CD4-positive, alpha-beta T cell treated with Interleukin-15 for 4 hours (primary cell): ENCODE measurements at places on chromosomes 3 and 15.

GRCh38 chr3:59256230-59256629 is 206.4 kb upstream of the CFAP20DC start:
- DNase-seq, result no peak

- no peak for DNase-seq
Observed at GRCh38 chr15:92629276-92629974, 26.1 kb downstream of the FAM174B start.

DNA sequence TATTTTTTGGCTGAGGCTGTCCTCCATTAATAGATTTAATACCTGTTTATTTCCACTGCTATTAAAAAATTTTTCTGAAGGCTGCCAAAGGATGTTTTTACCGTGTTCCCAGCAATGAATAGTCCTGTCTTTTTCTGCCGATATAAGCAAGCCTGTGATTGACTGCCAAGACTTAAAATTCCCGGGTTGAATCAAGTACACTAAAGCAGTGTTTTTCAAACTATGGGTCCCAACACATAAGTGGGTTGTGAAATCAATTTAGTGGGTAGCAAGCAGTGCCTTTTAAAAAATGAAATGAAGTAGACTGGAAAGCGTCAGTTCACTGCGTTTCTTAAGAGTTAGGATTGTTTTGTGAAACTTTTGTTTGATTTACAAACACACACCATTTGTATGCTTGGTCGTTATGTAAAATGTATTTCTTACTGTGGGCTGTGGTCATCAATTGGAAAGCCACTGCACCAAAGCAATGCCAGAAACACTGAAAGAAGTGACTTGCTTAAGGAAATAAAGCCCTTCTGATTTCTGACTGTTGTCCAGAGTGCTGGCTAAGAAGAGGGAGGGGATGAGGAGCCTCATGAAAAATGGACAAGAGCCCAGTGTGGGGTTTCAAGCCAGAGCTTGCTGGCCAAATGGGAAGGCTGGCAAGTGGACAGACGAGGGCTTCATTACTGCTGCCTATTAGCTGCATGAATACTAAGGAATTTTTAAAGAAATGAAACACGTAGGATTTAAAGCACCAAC is 206.0 kb downstream of the THRB start:
- DNase-seq, result no peak

DNA sequence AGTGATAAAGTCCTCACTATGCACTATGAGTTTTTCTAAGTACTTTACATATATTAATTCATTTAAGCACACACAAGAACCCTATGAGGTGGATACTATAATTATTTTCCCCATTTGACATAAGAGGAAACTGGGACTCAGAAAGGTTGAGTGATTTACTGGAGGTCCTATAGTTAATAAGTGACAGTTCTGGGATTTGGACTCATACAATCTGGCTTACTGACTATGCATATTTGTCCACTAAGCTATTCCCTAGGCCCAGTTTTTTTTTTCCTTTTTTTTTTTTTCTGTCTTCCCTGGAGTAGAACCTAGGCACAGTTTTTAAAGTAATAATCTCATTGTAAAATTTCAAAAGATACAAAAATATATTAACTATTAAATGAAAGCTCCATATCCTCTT is 6.3 kb upstream of the RTP2 start:
- no peak for DNase-seq

GRCh38 chr3:191775451-191776233 is 314.7 kb downstream of the PYDC2 start:
- no peak for DNase-seq

DNA sequence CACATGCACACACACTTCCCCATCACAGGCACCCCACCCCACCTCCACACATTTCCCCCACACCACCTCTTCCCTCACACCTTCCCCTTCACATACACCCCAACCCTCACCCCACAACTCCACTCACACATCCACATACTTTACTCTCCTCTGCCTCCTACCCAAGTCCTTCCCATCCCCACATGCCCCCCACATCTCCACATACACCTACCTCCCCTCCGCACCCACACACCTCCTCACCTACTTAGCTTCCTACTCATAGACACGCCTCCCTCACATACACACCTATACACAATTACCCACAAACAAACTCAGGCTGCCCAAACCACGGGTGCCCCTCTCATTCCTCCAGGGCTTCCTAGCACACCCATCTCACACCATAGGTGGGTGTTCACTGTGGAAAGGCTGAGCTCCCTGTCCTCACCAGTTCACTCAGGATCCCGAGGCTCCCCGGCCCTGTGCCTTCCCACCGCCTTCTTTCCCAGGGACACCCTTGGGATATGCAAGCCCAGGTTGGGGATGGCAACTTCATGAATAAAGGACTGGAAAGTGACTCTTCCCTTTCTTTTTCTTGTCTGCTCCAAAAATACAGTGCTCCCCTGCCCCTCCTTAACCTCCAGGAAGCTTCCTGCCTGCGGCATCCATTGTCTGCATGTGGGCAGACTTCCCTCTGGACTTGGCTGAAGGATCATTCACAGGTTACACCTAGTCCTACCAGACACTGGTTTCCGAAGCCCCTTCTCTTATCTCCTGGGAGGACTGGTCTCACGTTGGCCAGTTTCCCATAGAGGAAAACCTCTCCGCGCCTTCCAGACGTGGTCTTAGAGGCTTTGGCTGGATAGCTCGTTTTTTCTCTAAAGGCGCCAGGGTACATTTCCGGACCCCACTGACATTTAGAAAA is 61.5 kb downstream of the SLCO2A1 start:
- DNase-seq, result no peak

DNA sequence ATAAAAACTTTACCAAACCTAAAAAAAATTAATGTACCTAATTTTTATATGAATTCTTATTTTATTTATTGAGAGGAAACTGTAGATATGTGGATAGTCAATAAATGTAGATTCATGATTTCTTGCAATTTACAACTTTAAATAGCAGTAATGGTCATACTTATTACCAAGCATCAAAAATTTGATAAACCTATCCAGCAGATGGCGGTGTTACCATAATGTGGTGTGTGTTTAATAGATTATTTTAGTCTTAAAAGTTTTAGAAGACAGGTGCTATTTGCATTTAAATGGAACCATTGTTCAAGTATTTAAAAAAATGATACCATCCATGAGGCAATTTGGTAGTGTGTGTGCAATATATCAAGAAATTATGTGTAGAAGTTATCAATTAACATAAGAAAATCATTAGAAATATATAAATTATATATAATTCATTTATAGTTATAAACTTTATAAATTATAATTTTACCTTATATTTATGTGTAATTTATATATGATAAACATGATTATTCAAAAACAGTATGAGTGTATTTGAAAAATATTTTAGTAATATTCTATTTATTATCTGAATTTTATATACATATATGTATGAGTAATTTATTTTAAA is 176.0 kb upstream of the BCHE start:
- DNase-seq, result no peak

GRCh38 chr15:35061825-35062737 is 23.0 kb downstream of the NANOGP8 start:
- no peak for DNase-seq
